ENCODE measurements at places on chromosomes 5 and 9. TPM values are rescaled to one million over a fixed set of nuclear protein-coding genes. Genes with fewer than 3 reads are reported as not detected.

- no peaks in the 10 kb centered on the region for H3K27me3 ChIP-seq
- no peak overlapping the region for H3K4me3 ChIP-seq
- H3K36me3 ChIP-seq: no peaks in the 10 kb centered on the region
- no peak for DNase-seq
These were observed 636.2 kb upstream of the ST8SIA4 start for GRCh38 chr5:101539315-101539714.

DNA sequence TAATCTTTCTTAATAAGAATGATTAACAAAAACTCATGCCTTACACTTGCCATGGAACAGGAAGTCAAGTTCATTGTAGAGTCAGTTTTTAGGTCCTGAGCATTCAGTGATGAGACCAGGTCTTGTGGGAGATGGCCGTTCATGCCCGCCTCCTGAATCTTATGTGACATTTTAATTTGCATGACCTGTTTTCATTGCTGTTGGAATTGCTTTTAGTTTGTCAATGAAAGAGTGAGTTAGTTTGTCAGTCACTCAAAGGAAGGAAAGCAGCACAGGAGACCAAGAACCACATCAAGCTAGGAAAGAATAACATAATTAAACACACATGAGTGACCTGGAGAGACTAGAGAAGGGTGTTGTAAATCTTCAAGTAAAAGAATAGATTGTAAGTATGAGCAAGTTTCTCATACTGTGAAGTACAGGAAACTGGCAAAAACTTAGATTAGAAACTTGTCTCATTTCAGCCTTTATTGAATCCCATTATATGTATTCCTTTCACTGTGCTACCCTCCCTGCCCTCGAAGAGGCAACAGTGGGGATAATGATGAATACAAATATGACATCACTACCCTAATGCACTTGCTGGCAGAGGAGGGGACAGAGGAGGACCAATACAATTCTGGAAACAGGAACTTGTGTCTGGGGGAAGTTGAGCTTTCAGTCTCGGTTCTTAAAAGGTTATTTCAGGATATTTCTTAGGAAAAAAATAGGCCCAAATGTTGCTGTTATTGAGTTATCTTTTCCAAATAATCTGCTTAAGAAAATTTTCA is 64.3 kb upstream of the C6 start:
- no peak overlapping the region for H3K4me3 ChIP-seq
- no peaks in the 10 kb centered on the region for H3K36me3 ChIP-seq
- peak overlapping the region; percentile 65 for H3K27ac ChIP-seq
- H3K27me3 ChIP-seq: no peaks in the 10 kb centered on the region
- H3K4me1 ChIP-seq: peaks cover 16% of the 10 kb centered on the region

- no peak overlapping the region for H3K27ac ChIP-seq
- H3K4me1 ChIP-seq: no peaks in the 10 kb centered on the region
- peaks cover 44% of the 10 kb centered on the region for H3K36me3 ChIP-seq
- no peaks in the 10 kb centered on the region for H3K27me3 ChIP-seq
These were observed 70.9 kb downstream of the GAPVD1 start for GRCh38 chr9:125332527-125332926.

The MOB3B gene
- 0.19 TPM for total RNA-seq

The MIGA2 gene
- total RNA-seq: 27.7 TPM

DNA sequence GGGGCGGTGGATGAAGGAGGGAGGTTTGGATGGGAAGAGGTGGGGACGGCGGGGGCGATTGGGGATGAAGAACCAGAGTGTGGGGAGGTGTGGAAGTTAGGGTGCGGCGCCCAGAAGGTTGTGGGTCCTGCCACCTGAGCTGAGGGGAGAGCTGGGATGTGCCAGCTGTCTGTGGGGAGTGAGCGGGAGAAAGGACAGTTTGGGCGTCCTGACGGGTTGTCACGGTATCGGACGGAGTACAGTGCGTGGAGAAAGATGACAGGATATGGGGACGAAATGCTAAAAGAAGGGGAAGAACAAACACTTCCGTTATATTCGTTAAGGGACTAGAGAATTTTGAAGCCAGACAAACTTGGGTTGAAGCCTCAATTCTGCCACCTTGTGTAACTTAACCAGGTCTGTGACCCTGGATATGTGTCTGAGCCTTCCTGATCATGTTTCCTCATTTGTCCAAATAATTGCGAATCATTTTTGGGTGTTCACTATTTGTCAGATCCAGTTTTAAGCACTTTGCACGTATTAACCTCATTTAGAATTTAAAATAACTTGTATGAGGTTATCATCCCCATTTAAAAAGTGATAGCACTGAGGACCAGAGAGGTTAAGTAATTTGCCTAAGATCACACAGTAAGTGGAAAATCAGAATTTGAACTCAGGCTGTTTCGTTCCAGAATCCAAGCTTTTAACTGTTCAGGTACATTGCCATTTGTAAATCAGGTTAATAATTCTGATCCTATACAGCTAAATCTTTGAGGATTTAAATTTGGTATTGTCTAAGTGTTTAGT is 689 bp downstream of the CNTRL start:
- H3K4me1 ChIP-seq: peaks cover 28% of the 10 kb centered on the region
- H3K27ac ChIP-seq: peak overlapping the region; percentile 89
- H3K36me3 ChIP-seq: no peaks in the 10 kb centered on the region
- H3K27me3 ChIP-seq: no peaks in the 10 kb centered on the region
- H3K4me3 ChIP-seq: peak overlapping the region; percentile 61
- no peak for DNase-seq

The TTC1 gene
- total RNA-seq: 66.5 TPM

GRCh38 chr9:130331573-130331972 is 66.0 kb downstream of the HMCN2 start:
- H3K4me3 ChIP-seq: no peak overlapping the region
- no peak for DNase-seq
- H3K27me3 ChIP-seq: peaks cover 54% of the 10 kb centered on the region
- H3K27ac ChIP-seq: no peak overlapping the region

DNA sequence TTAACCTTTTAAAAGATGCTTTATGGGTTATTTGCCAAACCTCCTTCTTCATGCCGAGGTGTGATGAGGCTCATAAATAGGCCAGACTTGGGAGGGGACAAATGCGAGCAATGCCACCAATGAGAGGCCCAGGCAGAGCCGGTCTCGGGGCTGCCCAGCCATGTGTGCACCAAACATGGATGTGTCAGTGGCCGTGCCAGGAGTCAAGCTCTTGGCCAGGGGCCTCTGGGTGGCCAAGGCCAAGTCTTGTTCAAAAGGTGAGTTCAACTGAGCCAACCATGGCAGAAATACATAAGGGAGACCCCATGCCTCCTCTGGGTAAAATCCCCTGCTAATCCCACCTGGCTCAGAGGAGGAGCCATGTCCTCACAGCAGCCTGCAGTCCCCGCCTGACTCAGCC is 10.9 kb upstream of the LCN15 start:
- H3K4me3 ChIP-seq: no peak overlapping the region
- H3K36me3 ChIP-seq: no peaks in the 10 kb centered on the region
- H3K27ac ChIP-seq: no peak overlapping the region
- H3K27me3 ChIP-seq: no peaks in the 10 kb centered on the region
- no peaks in the 10 kb centered on the region for H3K4me1 ChIP-seq
- no peak for DNase-seq

DNA sequence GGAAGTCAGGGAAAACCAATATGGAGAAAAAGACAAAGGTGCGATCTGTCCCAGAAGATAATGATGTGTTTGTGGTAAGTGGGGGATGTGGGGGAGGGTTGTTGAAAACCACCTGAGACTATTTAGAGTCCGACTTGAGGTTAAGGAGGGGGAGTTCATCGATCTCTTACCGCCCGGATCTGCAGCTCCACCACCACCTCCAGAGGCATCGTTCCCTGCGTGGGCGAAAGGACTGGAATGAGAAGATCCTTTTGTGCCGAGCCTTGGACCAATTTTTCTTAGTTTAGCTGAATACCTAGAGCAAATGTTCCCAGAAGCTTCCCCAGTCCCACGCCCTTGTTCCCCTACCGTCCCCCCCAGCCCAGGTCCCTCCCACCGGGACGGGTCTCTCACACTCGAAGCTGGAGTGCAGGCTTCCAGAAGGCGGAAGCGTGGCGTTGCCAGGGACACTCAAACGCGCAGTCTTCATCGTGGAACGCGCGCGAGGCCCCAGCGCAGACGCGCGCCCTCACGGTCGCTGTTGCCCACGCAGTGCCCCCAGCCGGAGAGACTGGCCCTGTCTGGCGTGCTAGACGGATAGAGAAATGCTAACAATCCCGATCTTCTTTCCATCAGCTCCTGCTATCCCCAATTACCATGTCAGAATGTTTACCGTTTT is at the start of gene SPATA6L:
Gene SPATA6L, minus strand, starts transcription at position 439 of the 658 bp plus-strand sequence. Its CDS starts 230 bp downstream, at position 209.
- H3K27me3 ChIP-seq: no peaks in the 10 kb centered on the region
- H3K4me1 ChIP-seq: peaks cover 20% of the 10 kb centered on the region
- peak; percentile 85 for DNase-seq
- H3K36me3 ChIP-seq: peaks cover 18% of the 10 kb centered on the region
- peak within 1 kb of the TSS; percentile 79 for H3K4me3 ChIP-seq

- H3K27me3 ChIP-seq: peaks cover 34% of the 10 kb centered on the region
- no peak within 1 kb of the TSS for H3K27ac ChIP-seq
- H3K36me3 ChIP-seq: no peaks in the 10 kb centered on the region
These were observed at the start of gene BHMT for GRCh38 chr5:79111387-79111959. Gene BHMT, plus strand, starts transcription at chr5:79111809. Its CDS starts 77 bp downstream, at chr5:79111886.

The FBP2 gene
- total RNA-seq: 0.21 TPM

The C9orf50 gene
- total RNA-seq: not detected

DNA sequence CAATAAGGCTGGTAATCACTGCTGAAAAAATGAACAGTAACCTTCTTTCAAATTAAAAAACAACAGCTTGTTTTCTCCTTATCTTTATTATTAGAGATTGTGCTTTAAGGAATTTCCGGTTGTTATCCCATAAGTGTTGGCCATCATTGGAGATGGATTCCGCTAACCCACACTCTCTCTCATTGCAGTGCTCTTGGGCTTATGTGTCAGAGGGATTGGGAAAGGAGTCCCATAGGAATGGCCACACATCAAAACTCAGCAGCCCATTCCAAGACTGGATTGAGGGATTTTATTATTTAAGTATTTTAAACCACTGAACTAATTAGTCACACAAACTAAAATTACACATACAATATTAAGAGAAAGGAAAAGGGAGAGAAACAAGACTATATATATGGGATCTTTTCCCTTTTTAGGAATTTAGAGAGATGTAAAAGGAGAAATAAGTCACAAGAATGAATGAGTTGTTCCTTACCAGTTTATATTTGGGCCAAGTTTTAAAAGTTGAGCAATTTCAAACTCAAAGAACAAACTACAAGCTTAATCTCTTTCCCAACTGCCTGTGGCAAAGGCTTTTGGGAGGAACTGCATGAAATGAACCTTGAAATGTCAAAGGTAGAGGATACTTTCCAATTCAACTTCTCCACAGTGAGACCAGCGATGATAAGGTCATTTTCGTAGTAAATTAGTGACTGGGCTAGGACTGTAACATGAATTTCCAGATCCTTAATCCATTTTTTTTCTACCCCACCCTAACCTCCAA is 2.4 kb downstream of the SPINK6 start:
- H3K4me1 ChIP-seq: no peaks in the 10 kb centered on the region
- H3K27ac ChIP-seq: no peak overlapping the region
- no peak overlapping the region for H3K4me3 ChIP-seq
- H3K27me3 ChIP-seq: peaks cover 36% of the 10 kb centered on the region

- peak; percentile 67 for DNase-seq
- H3K27ac ChIP-seq: peak overlapping the region; percentile 27
- H3K27me3 ChIP-seq: no peaks in the 10 kb centered on the region
- H3K36me3 ChIP-seq: no peaks in the 10 kb centered on the region
- H3K4me3 ChIP-seq: no peak overlapping the region
These were observed 10.8 kb upstream of the PRRC2B start for GRCh38 chr9:131382850-131383729.

The CDX1 gene
- not detected for total RNA-seq

The SEMA5A gene
- total RNA-seq: 0.20 TPM

- H3K4me3 ChIP-seq: no peak overlapping the region
- H3K27ac ChIP-seq: no peak overlapping the region
- no peaks in the 10 kb centered on the region for H3K36me3 ChIP-seq
- DNase-seq: no peak
- H3K27me3 ChIP-seq: no peaks in the 10 kb centered on the region
These were observed 38.4 kb downstream of the CDKL3 start for GRCh38 chr5:134328619-134329018.

GRCh38 chr9:110452227-110452801 is 114.7 kb upstream of the TXNDC8 start:
- H3K27ac ChIP-seq: no peak overlapping the region
- H3K27me3 ChIP-seq: no peaks in the 10 kb centered on the region
- no peaks in the 10 kb centered on the region for H3K4me1 ChIP-seq
- H3K4me3 ChIP-seq: no peak overlapping the region

DNA sequence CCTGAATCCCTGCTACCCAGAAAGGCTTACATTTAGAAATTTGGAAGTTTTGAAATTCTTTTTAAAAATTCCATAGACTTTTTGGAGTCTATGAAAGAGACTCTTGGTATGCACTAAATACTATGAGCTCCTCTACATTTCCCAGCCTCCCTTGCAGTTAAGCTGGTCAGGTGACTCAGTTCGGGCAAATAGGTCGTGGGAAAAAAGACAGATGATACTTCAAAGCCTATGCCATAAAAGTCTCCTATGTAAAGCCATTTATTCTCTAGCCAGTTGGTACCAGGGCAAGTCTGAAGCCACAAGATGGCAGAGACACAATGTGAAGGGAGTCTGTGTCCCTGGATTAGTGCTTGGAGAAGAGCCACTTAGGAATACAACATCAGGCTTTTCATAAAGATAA is 101.8 kb downstream of the BOD1 start:
- H3K36me3 ChIP-seq: no peaks in the 10 kb centered on the region
- H3K27me3 ChIP-seq: peaks cover 14% of the 10 kb centered on the region

- H3K4me3 ChIP-seq: peak overlapping the region; percentile 96
- peak overlapping the region; percentile 84 for H3K27ac ChIP-seq
- no peaks in the 10 kb centered on the region for H3K27me3 ChIP-seq
- DNase-seq: peak; percentile 42
- H3K4me1 ChIP-seq: peaks cover 20% of the 10 kb centered on the region
These were observed 1.1 kb downstream of the UGCG start for GRCh38 chr9:111897601-111898137.

DNA sequence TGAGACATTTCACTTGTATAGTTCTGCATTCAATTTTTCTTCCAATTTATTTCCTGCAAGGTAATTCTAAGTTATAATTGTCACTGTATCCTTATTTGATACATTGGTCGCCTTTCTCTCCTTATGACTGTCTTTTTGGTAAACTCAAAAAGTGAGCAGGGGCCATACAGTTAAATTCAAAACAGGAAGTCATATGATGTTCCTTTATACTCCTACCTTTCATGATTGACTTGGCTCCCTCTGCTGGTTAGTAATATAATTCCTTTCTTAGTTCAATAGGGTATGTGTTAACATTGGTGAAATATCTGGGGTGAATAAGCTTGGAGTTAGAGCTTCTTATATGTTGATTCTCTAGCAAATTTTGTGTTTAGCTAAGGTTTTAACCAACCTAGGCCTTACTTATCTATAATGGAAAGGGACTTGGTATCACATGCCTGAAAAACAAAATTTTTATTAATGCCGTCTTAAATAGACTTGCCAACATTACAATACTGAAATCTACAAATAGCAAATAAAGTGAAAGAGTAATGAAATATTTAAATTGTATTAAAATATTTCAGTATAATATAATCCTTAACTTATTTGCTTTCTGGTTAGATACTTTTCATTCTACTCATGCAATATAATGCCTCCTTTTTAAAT is 6.0 kb upstream of the NIPBL start:
- no peak overlapping the region for H3K27ac ChIP-seq
- no peaks in the 10 kb centered on the region for H3K27me3 ChIP-seq
- peaks cover 3% of the 10 kb centered on the region for H3K36me3 ChIP-seq
- peaks cover 22% of the 10 kb centered on the region for H3K4me1 ChIP-seq

The TNIP1 gene
- 37.3 TPM for total RNA-seq

- H3K4me3 ChIP-seq: no peak overlapping the region
- no peaks in the 10 kb centered on the region for H3K27me3 ChIP-seq
- peaks cover 5% of the 10 kb centered on the region for H3K4me1 ChIP-seq
- no peak overlapping the region for H3K27ac ChIP-seq
These were observed 86.0 kb upstream of the TNFSF8 start for GRCh38 chr9:115016344-115016743.

The DPYSL3 gene
- total RNA-seq: 24.8 TPM

The ARID3C gene
- total RNA-seq: not detected

The PLAC8L1 gene
- total RNA-seq: 1.9 TPM

Data from A673 (cell line).